ENCODE measurements at places on chromosomes 5 and 9.

DNA sequence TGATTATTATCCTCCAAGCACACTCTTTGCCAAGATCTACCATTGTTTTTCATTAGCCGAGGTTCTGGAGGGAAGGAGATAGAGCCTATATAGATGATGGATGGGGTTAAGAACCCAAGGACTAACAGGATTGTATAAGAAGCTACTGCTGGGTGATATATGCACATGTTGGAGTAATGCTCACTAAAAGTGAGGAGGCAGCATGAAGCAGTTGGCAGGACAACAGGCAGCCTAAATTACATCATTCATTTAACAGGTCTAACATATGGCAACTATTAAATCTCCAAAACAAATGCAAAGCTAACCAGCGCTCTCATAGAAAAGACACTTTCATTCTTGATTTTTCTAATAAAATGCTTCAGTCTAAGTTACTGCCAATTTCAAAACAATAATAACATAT lies 293.2 kb downstream of the EPB41L4A start:
- DNase-seq, result no peak

DNA sequence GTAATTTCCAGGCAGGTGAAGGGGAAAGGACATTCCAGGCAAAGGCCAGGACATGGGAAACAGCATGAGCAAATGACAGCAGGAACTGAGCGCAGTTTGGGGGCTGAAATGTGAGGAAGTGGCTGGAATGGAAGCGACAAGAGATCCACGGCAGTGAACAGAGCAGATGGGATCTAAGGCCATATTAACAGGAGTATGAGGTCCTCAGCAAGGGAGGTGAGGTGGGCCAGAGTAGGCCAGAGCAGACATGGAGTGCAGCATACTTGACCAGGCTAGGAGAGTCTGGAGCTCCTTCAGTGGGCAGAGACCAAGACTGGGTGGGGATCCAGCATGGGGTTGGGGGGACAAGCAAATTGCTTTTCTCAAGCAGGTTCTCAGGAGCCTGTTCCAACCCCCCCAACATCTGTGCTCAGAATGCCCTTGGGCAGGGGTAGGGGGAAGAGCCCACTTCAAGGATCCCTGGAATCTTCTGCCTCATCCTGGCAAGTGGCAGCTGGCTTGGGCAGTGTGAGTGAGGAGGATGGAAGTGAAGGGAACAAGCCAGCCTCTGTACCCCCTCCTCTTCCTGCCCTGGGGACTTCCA lies 34.5 kb downstream of the DAB2IP start:
- DNase-seq, result no peak

DNA sequence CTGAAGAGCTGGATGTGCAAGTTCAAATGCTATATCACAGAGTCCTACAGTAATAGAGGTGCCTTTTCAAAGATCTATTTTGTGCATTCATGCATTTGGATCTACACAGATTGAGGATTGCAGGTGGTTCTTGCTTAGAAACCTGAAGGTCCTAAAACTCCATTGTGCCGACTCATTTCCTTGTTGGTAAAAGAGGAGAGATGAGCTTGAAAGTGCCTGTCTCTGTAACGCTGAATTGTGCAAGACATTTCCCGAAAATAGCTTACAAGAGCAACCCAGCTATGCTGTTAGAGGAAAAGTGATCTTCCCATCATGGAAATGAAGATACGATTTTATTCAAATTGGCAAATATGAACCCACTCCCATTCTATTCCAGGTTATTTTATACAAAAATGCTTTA lies 110.7 kb upstream of the CXCL14 start:
- no peak for DNase-seq

- DNase-seq, result no peak
Measured at GRCh38 chr9:135536216-135536615, 9.7 kb upstream of the OBP2A start.

Measured in erythroblast (primary cell).